Hematopoietic multipotent progenitor cell treated with erythropoietin and hydrocortisone succinate and interleukin-3 and kit ligand, for 8 days (in vitro differentiated cells): ENCODE measurements at places on chromosomes 5 and 9.
A peak's percentile ranks its signal among the peaks of the same experiment; 100 is the strongest.

DNA sequence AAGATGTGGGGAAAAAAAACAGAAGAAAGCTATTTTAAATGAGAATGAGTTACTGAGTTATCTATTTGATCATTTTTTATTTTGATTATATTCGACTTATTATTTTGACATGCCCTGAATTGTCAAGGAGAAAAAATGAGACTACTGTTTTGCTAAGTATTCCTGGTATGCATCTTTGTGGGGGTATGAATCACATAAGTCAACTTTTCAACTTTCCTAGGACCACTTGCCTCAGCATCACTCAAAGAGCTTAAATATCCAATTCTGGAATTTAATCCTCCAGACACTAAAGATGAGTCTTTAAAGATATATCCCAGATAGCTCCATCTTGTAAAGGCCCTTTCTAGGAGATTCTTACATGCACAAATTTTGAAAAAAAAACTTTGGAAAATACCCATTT lies 17.4 kb upstream of the SPDL1 start:
- DNase-seq: no peak

DNA sequence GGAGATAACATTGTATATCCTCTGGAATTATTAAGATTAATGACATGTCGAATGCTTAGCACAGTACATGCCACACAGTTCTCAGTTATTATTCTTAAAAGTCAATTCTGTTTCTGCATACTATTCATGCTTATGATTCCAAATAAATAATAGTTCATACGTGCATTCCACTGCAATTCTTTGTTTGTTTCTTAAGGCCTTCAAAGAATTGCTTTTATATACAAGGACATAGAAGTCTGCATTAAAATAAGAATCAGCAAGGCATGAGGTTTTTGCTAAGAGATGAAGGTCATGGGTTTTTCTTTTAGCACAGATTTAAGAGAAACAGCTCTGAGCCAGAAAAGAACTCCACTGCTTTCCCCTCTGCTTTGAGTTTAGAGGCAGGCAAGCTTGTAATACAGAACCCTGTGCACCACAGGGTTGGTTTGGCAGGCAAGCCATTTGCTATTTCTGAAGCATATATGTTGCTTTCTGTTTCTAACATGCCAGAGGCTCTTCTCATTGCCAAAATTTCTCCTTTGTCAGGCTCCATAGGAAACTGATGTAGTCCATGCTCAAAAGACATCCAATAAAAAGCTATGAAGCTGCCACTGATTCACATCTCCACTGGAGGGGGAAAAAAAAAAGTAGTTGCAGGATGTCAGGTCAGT lies 420.6 kb upstream of the TYRP1 start:
- DNase-seq: no peak

DNA sequence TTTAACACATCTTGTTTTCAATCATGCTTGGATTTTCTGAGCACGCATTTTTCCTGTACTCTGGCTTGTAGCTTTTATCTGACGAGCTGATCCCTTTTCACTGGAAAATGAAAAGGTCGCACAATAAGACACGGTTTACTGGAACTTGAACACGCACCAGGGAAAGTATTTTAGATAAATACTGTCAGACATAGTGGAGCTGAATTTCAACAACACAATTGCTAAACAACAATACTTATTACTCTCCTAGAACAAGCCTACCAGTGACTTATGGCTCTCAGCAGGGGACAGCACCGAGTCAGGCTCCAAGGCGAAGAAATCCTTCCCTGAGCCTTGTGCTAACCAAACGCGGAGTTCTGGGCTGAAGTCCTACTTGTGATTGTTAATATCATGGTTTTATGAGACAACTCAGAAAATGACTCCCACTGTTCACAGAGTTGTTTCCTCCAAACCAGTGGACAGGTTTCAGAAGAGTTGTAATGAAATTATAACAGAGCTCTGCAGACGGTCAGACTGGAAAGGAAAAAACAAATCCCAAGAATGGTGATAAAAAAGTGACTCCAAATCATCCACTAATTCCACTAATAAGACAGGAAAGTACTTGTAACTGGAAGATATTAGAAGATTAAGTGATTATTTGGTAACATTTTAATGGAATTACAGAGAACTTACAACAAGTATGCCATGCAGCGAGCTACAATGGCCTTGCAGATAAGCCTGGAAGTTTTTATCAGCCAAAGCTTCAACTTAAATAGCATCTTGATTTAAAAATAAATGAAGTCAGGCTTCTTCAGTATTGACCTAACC lies 359.6 kb downstream of the EBF1 start:
- DNase-seq: no peak

DNA sequence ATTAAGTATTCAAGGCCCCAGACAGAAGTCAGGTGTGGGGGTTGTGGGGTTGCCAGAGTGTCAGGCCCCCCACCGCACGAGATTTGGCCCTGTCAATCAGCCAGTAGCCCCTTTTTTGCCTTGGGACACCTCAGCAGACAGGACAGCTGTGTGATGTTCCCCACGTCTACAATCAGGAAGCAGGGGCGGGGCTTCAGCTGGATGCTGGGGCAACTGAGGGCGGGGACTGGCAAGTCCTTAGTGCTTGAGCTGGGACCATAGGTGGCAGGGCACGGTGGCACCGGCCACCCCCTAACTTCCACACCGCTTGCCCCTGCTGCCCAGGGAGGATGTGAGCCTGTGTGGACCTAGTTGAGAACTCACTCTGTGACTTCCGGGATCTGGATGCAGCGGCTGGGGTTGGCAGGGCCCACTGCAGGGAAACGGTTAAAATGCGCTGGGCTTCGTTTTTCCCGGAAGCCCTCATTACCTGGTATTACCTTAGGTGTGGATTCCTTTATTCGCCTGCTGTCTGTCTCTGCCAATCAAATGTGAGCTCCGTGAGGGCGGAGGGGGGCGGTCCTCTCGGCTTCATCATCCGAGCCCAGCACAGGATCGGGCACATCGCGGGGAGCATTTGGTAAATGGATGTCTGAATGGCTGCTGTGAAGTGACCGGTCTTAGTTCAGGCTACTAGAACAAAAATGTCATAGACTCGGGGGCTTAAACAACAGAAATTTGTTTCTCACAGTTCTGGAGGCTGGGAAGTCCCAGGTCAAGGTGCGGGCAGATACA lies 7.5 kb upstream of the GTF3C5 start:
- DNase-seq: peak; percentile 76

DNA sequence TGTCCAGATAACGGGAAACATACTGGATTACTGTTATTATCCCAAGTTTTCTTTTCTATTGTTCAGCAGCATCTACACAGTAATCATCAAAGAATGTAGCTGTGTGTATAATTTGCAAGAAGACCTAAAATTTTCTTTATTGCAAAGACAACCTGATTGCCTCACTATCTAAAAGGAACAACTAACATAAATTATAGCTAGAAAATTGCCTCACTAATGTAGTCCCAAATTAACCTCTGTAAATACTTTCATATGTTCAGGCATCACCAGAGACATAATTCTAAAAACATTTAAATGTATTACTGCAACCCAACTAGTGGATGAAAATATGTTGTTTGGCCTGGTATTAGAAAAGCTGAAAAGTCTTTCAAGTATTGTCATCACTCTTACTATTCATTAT lies 275.4 kb downstream of the CDH12 start:
- no peak for DNase-seq

DNA sequence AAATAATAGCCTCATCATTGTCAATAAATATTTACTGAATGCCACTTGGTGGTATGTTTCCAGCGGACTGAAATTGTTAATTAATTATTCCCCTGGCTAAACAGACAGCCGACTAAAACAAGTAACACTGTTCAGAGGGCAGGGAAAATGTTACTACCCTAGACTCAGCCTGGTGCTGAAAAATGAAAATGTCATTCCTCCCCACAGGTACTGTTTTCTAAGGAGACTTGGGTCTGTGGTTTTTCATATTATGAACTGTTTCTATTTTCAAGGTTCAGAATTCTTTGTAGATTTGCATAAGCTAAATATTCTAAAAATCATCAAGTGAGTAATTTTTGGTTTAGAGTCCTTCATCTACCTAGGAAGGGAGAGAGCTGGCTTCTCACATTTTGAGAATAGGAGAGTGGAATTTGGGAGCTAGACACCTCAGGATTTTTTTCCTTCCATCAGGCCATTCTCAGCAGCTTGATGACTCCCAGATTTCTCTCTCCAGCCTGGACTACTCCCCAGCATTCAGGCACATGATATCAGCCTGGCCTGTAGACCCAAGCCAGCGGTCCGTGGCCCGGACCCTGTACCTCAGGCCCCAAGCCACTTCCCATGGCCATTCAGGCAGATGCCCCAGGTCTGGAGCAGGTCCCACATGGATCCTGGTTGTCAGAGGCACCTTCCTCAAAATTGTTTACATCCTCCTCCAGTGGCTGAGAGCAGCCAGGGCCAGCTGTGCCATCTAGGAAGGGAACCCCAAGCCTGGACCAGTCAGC lies 24.4 kb downstream of the BHMT start:
- no peak for DNase-seq

DNA sequence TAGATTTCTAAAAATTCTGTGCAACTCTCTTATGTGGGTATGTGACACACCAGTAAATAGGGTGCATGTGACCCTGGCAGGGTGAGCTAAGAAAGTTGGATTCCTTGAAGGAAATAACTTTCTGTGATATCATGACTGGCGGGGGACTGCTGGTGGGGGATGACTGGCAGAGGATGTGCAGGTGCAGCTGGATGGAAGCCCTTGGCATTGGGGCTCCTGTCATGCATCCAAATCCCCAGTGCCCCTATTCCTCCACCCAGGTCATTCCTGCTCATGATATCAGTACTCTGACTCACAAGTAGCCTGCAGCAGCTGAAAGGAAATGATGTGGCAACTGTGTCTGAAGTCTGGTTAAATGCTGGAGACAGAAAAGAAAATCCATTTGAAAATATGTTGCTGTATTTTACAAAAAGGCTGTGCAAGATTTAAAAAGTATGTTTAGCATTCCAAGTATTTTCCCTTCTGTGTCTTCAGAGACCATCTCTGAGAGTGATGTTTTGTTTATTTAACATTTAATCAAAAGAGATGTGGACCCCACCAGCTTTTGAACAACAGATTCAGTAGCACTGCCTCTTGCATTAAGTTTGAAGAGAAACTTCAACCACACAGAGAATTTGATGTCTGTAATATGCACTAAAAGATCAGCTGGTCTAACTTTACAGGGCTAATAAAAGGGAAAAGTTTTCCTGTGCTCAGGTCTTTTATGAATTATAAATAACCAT lies 17.9 kb upstream of the ZSWIM6 start:
- DNase-seq: no peak
